ENCODE measurements at places on chromosomes 7 and 10. TPM values are rescaled to one million over a fixed set of nuclear protein-coding genes. Genes with fewer than 3 reads are reported as not detected.

GRCh38 chr10:49539320-49539885, 482 bp upstream of the ERCC6 start:
- DNase-seq = peak; percentile 47

- DNase-seq = no peak
Observed at GRCh38 chr7:96237040-96237439, 84.9 kb downstream of the SLC25A13 start.

- DNase-seq = no peak
Observed at GRCh38 chr10:28815681-28816080, 138.4 kb downstream of the BAMBI start.

DNA sequence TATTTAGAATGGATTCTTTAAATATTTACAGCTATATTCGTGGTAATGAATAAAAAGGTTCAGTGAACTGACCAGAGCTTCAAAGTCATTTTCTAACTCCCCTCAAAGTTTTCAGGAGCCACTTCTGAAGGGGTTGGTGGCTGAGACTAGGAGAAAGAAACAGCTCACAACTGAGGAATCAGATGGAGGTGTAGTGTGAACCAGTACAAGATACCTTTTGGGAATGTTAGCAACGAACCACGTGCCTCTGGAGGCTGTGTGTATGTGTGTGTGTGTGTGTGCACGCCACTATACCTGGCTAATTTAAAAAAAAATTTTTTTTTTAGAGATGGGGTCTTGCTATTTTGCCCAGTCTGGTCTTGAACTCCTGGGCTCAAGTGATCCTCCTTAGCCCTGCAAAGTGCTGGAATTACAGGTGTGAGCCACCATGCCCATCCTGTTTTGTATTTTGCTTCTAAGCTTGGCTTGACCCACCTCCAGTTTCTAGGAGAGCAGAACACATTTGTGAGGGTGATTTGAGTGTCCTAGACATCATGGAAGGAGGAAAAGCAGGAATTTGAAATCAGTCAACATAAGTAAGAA, 9.5 kb upstream of the TAF3 start:
- DNase-seq = no peak

The ANKRD7 gene
- total RNA-seq = 0.74 TPM

Measured in activated T-cell treated with anti-CD3 and anti-CD28 coated beads, Interleukin-2, amount 50 U/mL, for 72 hours (primary cell).